ENCODE measurements at places on chromosomes 4 and X. TPM values are rescaled to one million over a fixed set of nuclear protein-coding genes. Genes with fewer than 3 reads are reported as not detected.

ZMAT1 gene
- total RNA-seq: 22.8 TPM

TEX28 gene
- not detected for total RNA-seq

SSX2B gene
- not detected for total RNA-seq

USP17L12 gene
- not detected for total RNA-seq

DDX53 gene
- total RNA-seq: not detected

SPANXA1 gene
- not detected for total RNA-seq

RPS6KA6 gene
- 30.0 TPM for total RNA-seq

NSUN7 gene
- 7.8 TPM for total RNA-seq

STS gene
- total RNA-seq: 6.3 TPM

ARHGAP36 gene
- total RNA-seq: 0.31 TPM

DMRTC1 gene
- total RNA-seq: not detected

GUCY1B1 gene
- 36.9 TPM for total RNA-seq

ADGRL3 gene
- total RNA-seq: 301 TPM

GPRIN3 gene
- total RNA-seq: 35.1 TPM

HTN1 gene
- total RNA-seq: not detected

TMSB15A gene
- 163 TPM for total RNA-seq

KCND1 gene
- 0.63 TPM for total RNA-seq

PLS3 gene
- total RNA-seq: 122 TPM

CXorf58 gene
- not detected for total RNA-seq

AFF2 gene
- 124 TPM for total RNA-seq
